ENCODE measurements at places on chromosomes 16 and 17. TPM values are rescaled to one million over a fixed set of nuclear protein-coding genes. Genes with fewer than 3 reads are reported as not detected.

DNA sequence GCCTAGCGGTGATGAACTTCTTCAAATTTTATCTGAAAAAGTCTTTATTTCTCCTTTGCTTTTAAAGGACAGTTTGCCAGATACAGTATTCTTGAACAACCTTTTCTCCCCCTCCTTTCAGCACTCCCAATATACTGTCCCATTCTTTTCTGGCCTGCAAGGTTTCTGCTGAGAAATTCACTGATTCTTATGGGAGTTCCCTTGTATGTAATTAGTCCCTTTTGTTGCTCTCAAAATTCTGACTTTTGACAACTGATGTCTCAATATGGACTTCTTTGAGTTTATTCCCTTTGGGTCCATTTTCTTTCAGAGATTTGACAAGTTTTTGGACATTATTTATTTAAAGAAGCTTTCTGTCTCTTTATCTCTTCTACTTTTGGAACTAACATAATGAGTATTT is 39.4 kb downstream of the SDR42E1 start:
- no peaks in the 10 kb centered on the region for H3K4me1 ChIP-seq
- no peak for DNase-seq
- no peak overlapping the region for H3K4me3 ChIP-seq
- H3K27ac ChIP-seq, result no peak overlapping the region
- no peaks in the 10 kb centered on the region for H3K36me3 ChIP-seq

GRCh38 chr17:37123941-37124820 is 175.4 kb downstream of the AATF start:
- H3K36me3 ChIP-seq, result peaks cover 31% of the 10 kb centered on the region
- H3K27ac ChIP-seq, result no peak overlapping the region
- H3K4me3 ChIP-seq, result no peak overlapping the region
- H3K27me3 ChIP-seq, result no peaks in the 10 kb centered on the region

DNA sequence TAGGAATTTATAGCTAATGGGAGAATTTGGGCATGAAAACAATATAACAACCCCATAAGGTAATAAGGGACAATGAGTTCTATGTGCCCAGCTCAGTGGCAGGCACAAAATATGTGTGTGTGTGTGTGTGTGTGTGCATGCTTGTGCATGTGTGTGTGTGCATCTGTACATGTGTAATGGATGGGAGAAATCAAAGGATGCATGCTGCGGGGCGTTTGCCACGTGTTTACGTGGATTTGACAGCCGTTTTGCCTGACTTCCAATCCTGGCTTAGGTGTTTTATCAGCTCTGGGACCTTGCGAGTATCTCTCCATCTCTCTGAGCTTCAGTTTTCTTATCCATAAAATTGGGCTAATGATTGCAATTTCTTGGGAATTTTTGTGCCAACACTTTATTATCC is 108.4 kb downstream of the IRX5 start:
- no peak overlapping the region for H3K27ac ChIP-seq
- no peak overlapping the region for H3K4me3 ChIP-seq
- no peak for DNase-seq
- H3K36me3 ChIP-seq, result no peaks in the 10 kb centered on the region

Gene CLEC10A
- polyA plus RNA-seq, result not detected

GRCh38 chr16:12470311-12471229 is 333.1 kb downstream of the CPPED1 start:
- DNase-seq, result no peak
- no peak overlapping the region for H3K4me3 ChIP-seq
- no peaks in the 10 kb centered on the region for H3K27me3 ChIP-seq
- no peak overlapping the region for H3K27ac ChIP-seq
- no peaks in the 10 kb centered on the region for H3K4me1 ChIP-seq
- no peaks in the 10 kb centered on the region for H3K36me3 ChIP-seq

GRCh38 chr17:66557886-66558285 is 255.5 kb downstream of the PRKCA start:
- H3K4me1 ChIP-seq, result no peaks in the 10 kb centered on the region
- no peaks in the 10 kb centered on the region for H3K27me3 ChIP-seq
- H3K27ac ChIP-seq, result no peak overlapping the region
- no peaks in the 10 kb centered on the region for H3K36me3 ChIP-seq

Gene CCL23
- polyA plus RNA-seq, result not detected

- no peaks in the 10 kb centered on the region for H3K27me3 ChIP-seq
- no peak overlapping the region for H3K4me3 ChIP-seq
- no peak for DNase-seq
- peaks cover 8% of the 10 kb centered on the region for H3K36me3 ChIP-seq
Observed at GRCh38 chr16:89103156-89103555, 9.5 kb downstream of the ACSF3 start.

- H3K27ac ChIP-seq, result no peak overlapping the region
- no peak overlapping the region for H3K4me3 ChIP-seq
- H3K36me3 ChIP-seq, result no peaks in the 10 kb centered on the region
- H3K4me1 ChIP-seq, result no peaks in the 10 kb centered on the region
- H3K27me3 ChIP-seq, result no peaks in the 10 kb centered on the region
Observed at GRCh38 chr17:78563189-78564145, 13.7 kb downstream of the DNAH17 start.

GRCh38 chr17:4358154-4358553 is 8.3 kb downstream of the UBE2G1 start:
- no peak overlapping the region for H3K4me3 ChIP-seq
- H3K4me1 ChIP-seq, result peaks cover 14% of the 10 kb centered on the region
- H3K27me3 ChIP-seq, result no peaks in the 10 kb centered on the region

- no peak overlapping the region for H3K27ac ChIP-seq
- no peak for DNase-seq
- no peak overlapping the region for H3K4me3 ChIP-seq
- H3K36me3 ChIP-seq, result no peaks in the 10 kb centered on the region
- no peaks in the 10 kb centered on the region for H3K27me3 ChIP-seq
- H3K4me1 ChIP-seq, result no peaks in the 10 kb centered on the region
Observed at GRCh38 chr17:79180358-79181005, 105.9 kb downstream of the ENGASE start.

Gene MMP15
- 0.06 TPM for polyA plus RNA-seq

Gene FBXW10
- not detected for polyA plus RNA-seq

GRCh38 chr16:67301080-67301782 is 21.9 kb downstream of the PLEKHG4 start:
- DNase-seq, result no peak
- no peaks in the 10 kb centered on the region for H3K36me3 ChIP-seq
- H3K4me3 ChIP-seq, result no peak overlapping the region
- no peaks in the 10 kb centered on the region for H3K4me1 ChIP-seq
- no peak overlapping the region for H3K27ac ChIP-seq

- DNase-seq, result no peak
- no peak overlapping the region for H3K27ac ChIP-seq
- H3K4me3 ChIP-seq, result no peak overlapping the region
Observed at GRCh38 chr16:63563819-63564505, 1527.7 kb upstream of the CDH8 start.
